ENCODE measurements at places on chromosomes 7 and 10.

GRCh38 chr7:139630643-139631519 is 107.4 kb downstream of the CLEC2L start:
- no peak for DNase-seq

DNA sequence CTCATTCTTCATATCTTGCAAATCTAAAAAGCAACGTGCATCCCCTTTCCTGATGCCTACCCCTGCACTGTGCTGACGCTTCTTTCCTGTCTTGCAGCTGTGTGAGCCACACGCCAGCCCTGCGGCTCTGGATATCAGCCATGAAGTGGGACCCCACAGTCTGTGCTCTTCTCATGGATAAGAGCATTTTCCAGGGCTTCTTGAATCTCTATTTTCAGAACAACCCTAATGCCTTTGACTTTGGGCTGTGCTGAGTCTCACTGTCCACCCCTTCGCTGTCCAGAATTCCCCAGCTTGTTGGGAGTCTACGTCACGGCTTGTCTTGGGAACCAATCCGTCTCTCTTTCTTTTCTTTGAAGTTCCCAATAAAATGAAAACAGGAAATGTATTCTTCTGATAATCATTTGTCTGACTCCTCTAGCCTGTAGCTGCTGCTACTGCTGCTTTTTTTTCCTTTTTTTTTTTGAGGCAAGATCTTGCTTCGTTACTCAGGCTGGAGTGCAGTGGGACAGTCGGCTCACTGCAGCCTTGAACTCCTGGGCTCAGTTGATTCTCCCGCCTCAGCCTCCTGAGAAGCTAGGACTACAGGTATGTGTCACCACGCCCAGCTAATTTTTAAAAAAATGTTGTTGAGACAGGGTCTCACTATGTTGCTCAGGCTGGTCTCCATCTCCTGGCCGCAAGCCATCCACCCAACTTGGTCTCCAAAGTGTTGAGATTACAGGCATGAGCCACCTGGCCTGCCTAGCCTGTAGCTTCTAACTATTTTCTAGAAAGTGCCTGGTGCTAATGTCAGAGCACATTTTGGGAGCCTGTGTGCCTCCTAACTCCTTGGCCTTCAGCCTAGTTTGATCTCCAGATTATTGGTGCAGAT is 30.3 kb downstream of the GSTO2 start:
- no peak for DNase-seq

- no peak for DNase-seq
Measured at GRCh38 chr7:17787257-17787656, 153.0 kb downstream of the SNX13 start.

GRCh38 chr10:21217107-21217506 is 308.4 kb downstream of the SKIDA1 start:
- no peak for DNase-seq

- DNase-seq = no peak
Measured at GRCh38 chr10:78231327-78231726, 197.7 kb downstream of the RPS24 start.

All from KG1 (cell line).